ENCODE measurements at places on chromosomes 11 and 22.
A peak's percentile ranks its signal among the peaks of the same experiment; 100 is the strongest.

DNA sequence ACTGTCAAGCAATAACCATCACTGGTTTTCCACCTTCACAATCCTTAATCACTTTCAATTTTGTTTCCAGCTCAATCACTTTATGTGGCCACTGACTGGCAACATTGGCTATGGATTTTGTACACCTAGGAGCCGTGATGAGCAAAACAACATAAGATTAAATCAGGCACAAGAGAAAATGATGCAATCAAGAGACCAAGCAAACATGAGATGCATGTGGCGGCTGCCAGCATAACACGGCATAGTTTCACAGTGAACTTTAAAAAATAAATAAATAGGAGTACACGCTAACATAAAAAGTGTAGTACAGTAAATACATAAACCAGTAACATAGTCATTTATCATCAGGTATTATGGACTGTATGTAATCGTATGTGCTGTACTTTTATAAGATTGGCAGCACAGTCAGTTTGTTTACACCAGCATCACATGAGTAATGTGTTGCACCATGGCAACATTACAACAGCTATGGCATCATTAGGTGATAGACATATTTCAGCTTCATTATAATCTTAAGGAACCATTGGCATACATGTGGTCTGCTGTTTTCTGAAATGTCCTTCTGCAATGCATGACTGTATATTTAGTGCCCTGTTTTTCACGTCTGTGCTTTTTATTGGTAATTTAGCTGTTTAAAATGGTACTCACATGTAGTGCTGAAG is 83.3 kb upstream of the PRDM11 start:
- DNase-seq = no peak

GRCh38 chr11:46159680-46160079 is 38.4 kb upstream of the PHF21A start:
- no peak for DNase-seq

DNA sequence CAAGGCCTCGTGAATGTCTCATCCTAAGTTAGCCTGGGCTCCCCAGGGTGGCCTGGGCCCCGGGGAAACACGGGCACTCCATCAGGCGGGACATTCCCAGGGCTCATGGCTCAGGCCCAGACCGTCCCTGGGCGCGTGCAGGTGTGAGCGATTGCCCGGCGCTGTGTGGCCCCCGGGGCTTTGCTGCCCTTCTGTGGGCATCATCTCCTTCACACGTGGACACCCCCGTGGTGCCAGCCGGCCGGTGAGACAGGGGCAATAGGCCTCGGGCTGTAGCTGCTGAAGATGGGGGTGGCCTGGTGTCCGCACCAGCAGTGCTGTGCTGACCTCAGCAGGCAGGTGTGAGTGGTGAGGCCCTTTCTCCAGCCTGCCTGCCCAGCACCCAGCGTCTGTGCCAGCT is 4.6 kb upstream of the SELENOO start:
- DNase-seq = no peak

- DNase-seq = no peak
These were observed 1123.6 kb downstream of the DLG2 start for GRCh38 chr11:84503503-84503902.

GRCh38 chr22:37746366-37747079 is 49.7 kb downstream of the TRIOBP start:
- DNase-seq = peak; percentile 2

DNA sequence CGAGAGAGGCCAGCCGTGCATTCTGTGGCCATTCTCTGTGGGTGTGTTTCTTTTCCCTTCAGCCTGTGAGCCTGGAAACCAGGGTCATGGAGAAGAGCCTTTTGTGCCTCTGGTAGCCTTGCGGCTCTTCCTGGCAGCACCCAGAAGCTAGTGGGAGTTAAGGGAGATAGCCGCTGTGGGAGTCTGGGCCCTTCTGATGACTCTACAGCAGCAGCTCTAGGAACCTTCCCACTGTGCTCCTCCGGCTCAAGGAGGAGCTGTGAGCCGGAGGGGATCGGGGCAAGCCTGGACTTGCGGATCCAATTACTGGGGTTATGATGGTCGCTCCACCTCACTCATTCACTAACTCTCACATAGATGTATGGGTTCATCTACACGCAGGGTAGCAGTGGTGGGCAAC is 10.5 kb downstream of the GTPBP1 start:
- no peak for DNase-seq

DNA sequence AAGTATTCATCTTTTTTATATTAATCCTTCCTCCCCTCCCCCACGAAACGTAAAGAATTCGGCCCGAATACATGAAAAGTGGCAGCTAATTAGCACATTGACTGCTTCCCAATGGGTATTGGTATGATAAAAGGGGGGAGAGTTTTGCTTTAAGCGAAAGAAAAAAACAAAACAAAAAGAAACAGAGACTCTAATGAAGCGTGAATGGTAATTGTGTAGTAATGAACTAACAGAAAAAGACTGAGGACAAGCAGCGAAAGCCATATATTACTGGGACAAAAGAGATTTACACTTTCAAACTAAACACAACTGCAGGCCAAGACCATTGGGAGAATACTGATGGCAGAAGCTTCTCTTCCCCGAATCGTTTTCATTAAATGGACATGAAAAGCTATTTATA is 2.5 kb downstream of the DBX1 start:
- DNase-seq = no peak

GRCh38 chr11:30585125-30585891 is 845 bp downstream of the MPPED2 start:
- DNase-seq = no peak

GRCh38 chr22:39130892-39131855 is 21.3 kb downstream of the CBX7 start:
- DNase-seq = no peak

DNA sequence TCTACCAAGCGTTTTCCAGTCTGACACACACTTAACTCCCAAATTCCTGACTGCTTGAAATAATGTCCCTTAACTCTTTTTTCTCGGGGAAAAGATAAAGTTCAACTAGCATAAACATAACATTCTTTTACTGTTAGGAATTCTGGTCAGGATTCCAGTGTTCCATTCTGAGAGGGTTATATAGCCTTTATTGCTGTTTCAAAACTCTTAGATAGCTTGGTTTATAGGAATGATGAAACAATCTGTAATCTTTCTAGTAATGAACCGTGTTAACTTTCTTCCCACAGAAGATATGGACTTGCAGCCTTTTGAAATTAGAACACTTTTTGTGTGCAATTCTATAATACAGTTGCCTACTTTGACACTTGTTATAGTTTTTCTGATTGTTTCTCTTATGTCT is 8.6 kb downstream of the REXO2 start:
- DNase-seq = no peak

- DNase-seq = no peak
These were observed 8.3 kb downstream of the AP2A2 start for GRCh38 chr11:933936-934335.

DNA sequence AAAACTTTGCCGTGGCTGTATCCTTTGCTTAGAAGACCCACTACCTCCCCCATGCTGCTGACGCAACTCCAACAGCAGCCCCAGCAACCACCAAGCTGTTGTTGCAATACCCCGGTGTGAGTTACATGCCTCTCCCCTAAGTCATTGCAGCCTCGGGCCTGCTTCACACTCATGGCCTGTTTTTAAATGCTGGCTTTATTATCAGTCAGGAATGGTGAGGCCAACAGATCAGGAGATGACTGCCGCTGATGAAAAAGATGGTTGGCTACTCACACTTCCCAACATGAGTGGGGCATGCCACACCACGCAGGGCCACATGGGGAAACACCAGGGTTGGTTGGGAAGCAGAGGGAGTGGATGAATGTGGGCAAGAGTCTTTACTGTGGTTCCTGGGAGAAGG is 171.5 kb upstream of the SYT13 start:
- DNase-seq = no peak

DNA sequence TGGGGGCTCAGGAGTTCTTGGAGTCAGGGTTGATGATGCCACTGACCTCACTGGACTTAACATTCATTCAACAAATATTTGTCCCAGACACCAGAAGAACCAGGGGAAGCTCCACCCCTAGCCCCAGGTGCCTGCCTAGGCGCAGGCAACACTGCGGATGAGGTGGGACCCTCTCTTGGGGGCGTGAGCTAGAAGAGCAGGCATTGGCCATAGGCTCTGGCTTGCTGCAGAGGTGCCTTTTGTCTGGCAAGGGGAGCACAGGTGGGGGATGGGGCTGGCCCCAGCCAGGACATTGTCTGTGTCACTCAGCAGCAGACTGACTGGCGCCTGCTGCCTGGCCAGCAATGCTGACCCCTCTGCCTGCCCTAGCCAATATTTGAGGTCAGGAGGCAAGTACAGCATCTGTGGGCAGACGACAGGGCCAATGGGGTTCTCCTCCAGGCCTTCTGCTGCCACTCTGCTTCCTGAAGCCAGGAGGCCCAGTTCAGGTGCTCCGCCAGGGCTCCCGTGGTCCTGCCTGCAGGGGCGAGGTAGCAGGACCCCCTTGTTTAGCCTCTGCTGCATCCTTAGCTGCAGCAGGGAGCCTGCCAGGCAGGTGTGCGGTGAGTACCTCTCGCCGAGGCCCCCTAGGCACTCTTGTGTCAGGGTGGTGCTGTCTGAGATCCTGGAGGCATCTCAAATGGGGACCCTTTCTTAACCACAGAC is 4.0 kb downstream of the LINC01488 start:
- no peak for DNase-seq

DNA sequence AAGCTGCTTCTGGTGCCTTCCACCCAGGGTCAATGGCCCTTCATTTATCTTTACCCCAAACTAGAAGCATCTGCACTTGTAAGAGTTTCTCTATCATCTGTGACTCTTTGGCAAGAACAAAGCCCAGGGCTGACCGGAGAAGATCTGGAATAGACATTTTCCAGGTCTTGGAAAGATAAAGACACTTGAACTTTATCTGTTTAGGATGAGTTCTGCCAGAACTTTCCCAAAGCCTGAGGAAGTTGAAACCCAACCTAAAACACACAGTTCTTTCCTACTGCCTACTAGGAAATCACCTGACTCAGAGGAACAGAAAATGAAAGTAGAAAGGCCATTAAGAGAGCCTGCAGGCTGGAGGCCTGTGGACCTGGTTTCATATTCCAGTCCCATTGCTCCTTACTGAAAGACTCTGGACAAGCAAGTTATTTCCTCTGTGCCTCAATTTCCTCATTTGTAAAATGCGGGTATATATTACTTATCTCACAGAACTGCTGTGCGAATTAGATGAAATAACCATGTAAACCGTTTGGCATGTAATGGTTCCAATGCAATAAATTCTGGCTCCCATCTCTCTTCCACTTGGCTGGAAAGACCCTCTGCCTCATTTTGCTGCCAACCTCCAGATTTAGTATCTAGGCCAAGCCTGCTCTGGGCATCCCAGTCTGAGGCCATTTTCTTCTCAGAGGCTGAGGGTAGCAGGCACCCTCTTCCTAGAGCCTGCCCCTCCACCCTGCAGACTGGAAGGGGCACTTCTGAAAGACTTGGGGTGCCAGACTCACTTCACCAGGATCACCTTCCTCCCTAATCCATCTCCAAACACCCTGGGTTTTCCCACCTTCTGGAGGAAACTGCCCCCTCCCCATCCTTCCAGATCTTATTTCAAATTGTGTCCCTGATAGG is 1.2 kb downstream of the UBE2L6 start:
- DNase-seq = no peak

GRCh38 chr11:44766972-44767278 is 40.2 kb downstream of the TSPAN18 start:
- no peak for DNase-seq

GRCh38 chr22:27709919-27710675 is 91.5 kb downstream of the MN1 start:
- DNase-seq = no peak

DNA sequence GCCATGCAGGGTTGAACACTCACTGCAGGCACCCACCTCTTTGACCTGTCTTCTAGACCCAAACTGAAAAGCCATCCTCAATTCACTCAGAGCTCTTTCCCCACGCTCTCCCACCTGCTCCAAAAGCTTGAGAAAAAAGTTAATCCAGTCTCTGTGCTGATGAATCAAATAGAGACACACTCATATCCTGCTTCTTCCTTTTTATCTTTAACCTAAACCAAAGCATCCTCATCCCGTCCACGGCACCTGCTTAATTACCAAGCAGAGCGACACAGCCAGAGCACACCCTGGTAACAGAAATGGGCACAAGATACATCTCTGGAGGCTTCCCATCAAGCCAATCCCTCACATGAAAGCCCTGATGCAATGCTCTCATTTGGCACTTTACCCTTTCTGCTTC is 102.6 kb downstream of the PLEKHA7 start:
- DNase-seq = no peak

DNA sequence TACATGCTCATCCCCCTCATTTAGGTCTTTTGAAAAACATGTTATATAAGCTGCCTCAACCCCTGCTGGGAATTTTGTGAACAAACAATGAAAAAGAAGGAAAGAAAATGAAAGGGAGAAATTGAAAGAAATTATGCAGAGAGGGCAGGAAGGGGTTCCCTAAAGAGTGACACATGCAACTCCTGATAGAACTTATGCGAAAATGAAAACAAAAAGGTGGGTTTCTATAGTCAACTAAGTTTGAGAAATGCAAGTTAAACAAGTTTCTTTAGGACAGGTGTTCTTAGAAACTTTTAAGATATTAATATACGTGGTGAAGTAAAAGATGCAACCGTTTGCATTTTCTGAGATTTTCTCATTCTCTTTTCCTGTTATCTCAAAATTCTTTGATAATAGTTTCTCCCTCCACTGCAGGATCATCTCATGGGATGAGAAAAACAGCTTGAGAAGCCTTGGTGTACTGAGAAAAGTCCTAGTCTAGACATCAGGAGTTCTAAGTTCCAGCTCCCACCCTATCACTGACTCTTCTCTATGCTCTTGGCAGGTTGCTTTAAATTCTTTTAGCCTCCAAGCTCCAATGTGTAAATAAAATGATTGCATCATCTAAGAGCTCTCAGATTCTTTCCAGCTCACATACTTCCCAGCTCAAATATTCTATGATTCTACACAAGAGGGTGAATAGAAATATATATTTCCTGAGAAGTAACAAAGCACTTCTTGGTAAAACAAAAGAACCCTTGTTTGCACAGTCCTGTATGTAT is 109.2 kb downstream of the FAM76B start:
- DNase-seq = no peak

- no peak for DNase-seq
These were observed 622.1 kb downstream of the OPCML start for GRCh38 chr11:132910011-132910760.

GRCh38 chr22:32341122-32341740 is 16.4 kb upstream of the RFPL3 start:
- no peak for DNase-seq

DNA sequence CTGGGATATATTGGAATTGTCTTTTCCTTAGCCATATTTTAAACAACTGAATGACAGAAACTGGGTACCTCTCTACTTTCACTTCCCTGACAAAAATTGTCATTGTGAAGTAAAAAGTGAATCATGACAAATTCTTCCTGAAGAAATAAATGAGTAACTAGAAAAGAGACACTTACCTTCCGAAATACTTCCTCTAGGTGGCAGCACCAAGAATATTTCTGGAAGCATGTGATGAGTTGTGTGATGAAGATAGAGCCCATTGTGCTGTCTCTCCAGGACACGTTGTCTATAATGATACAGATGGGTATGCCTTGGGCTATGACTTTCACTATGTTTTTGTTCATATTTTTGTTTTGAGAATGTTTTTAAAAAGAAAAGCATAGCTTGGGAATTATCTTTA is 21.5 kb downstream of the CASP4 start:
- no peak for DNase-seq
